Hematopoietic multipotent progenitor cell treated with erythropoietin and hydrocortisone succinate and interleukin-3 and kit ligand, for 15 days (in vitro differentiated cells): ENCODE measurements at places on chromosomes 5 and 9.

GRCh38 chr9:35616681-35617459 lies 1.3 kb downstream of the CD72 start:
- no peak for DNase-seq

- no peak for DNase-seq
Observed at GRCh38 chr9:21392270-21392669, 7.1 kb upstream of the IFNA2 start.

DNA sequence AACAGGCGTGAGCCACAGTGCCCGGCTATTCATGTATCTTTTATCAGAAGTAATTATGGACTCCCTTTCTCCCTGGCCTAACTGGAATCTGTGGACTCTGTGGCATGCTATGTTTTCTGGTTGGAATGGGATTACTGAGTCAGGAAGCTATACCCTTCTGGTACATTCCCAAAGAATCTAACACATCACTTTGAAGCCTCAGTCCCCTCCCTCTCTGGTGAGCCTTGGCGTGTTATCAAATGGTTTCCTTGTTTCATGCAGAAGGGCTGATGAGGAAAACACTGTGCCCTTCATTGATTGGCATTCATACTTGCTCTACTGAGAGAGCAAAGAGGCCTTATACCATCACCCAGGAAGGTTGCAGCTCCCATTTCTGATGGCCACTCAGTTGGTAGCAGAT lies 22.9 kb downstream of the C5orf15 start:
- DNase-seq: no peak

GRCh38 chr9:126093771-126094170 lies 232.9 kb upstream of the MVB12B start:
- no peak for DNase-seq

DNA sequence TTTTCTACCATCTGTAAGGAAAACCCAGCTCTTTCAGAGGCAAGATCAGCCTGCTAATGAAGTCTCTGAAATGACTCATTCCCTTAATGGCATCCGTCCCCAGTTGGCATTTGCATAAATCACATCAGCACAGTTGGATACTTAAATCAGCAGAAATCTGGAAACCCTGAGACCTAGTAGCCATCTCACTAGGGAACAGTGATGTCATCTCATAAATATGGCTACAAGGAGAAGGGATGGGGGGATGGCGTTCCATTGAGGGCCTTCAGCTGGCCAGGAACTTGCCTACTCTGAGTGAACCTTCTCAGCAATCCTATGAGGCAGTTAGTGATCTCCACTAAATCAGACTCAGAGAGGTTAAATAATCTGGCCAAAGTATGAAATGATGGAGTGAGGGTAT lies 81.8 kb downstream of the CMYA5 start:
- DNase-seq: no peak
